ENCODE measurements at places on chromosomes 1 and 21. TPM values are rescaled to one million over a fixed set of nuclear protein-coding genes. Genes with fewer than 3 reads are reported as not detected.

DNA sequence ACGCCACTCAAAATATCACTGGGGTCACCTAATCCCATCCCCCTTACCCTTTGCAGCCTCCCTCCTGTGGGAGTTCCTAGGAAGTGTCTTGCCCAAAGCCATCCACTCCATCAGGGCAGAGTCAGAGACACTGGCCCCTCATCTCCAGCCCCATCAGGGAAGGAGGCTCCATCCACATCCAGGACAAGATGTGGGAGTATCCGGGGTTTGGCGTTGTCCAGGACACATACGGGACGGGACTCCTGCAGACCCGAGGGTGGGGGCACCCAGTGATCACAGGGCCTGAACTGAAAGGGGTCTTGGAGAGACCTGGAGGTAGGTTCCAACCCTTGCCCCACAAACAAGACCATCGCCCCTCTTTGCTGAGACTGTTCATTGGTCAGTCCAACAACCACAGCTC, 348.2 kb downstream of the MATN1 start:
- no peak for DNase-seq

GRCh38 chr1:62964141-62964540, 180.2 kb downstream of the ATG4C start:
- DNase-seq: no peak

DNA sequence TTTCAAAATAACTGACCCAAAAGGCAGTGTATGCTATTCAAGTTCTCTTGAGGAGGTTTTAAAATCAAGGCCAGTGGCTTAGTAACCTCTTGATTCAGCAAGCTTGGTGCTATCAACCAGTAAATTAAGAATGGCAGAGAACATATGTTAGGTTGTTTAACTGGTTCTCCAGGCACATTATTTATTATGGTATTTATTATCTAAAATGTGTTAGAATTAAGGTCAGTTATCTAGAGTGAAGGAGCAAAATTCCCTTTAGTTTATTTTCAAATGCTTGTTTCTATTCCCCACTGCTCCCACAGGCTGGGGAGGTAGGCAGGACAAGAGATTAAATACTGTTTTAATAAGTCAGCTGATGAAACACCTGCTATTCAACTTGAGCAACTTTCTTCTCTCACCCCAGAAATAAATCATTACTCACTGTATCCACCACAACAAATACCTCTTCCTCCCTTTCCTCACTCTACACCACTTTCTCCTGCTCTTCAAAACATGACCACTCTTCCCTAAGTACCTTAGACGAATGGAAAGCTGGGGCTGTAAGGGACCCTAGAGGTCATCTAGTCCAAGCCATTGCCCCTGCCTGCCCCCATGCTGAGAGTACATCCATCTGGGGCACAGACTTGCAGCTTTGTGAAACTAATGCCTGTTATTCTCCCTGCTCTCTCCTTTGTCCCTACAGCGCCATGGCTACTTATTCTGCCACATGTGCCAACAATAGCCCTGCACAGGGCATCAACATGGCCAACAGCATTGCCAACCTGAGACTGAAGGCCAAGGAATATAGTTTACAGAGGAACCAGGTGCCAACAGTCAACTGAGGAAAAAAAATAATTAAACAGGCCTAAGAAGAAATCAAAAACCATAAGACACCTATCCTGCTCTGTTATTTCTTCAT, 71.7 kb downstream of the PRRX1 start:
- DNase-seq: no peak

- DNase-seq: no peak
Observed at GRCh38 chr1:183024317-183025009, 1.2 kb downstream of the LAMC1 start.

DNA sequence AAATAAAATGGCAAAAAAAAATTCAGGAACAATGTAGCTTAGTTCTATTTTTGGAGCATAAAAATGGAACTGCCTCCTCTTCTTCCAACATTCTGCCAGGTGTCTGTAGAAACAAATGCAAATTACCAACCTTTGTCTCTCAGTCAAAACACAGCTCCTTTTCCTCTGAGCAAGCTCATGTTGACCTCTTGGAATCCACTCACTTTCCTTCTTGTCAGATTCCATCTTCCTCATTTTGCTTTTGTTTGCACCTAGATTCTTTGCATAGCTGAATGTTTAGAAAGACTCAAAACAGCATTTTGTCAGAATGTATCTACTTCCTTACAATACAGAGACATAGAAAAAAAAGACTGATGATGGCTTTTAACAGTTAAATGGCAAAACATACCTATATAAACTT, 178.2 kb downstream of the ADGRL2 start:
- DNase-seq: no peak

DNA sequence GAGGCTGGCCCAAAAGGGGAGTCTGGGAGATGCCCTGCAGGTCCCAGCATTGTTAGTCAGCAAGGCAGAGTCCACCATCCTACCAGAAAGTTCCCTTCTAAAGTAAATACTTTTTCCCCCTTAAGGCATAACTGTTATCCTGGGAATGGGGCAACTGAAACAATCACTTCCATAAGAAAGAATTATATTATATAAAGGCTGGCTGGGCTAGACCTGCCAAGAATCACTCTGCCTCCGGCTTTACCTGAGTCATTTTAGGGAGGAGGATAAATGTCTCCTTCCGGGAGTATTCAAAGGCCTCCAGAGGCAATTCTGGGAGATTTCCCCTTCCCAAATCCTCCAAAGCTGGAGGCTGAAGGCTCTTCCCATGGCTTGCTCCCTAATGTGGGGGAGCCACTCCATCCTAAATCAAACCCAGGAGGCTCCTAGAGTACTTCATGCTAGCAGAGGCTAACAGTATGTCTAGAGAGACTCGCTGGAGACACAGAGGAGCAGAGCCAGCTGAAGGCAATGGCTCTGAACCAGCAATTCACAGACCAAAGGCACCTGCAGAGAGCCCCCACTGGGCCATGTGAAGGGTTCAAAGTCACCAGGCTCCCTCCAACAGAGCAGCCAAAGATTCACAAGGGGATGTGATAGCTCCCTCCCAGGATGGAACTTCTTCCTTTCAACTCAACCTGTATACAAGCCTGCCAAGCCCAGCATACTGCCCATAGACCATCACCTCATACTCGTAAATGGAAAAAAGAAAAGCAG, 116.0 kb downstream of the ASTN1 start:
- DNase-seq: no peak

DNA sequence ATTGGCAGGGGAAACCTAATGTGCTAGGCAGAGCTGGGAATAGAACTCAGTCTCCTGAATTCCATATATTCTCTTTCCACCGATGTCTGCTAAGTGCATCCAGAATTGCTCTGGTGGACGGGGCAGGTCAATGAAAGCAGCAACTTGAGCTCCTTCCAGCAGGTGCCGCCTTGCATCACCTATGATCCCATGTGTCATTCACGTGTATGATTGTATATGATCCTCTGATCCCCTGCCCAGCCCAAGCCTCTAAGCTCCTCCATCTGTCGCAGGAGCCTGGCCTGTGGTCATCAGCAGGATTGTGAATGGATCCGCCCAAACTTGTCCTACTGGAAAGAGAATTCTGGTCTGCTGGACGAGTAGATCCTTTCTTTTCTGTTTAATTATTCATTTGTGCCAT, 13.1 kb downstream of the ACTA1 start:
- DNase-seq: no peak

- DNase-seq: no peak
Observed at GRCh38 chr1:23597635-23598388, 38.5 kb upstream of the ID3 start.

GRCh38 chr1:42133809-42134526, 19.2 kb upstream of the GUCA2B start:
- no peak for DNase-seq

- no peak for DNase-seq
Observed at GRCh38 chr1:156090138-156090839, 8.0 kb upstream of the MEX3A start.

GRCh38 chr1:93800856-93801255, 78.2 kb downstream of the DNTTIP2 start:
- DNase-seq: no peak

- DNase-seq: no peak
Observed at GRCh38 chr1:76444773-76445172, 370.2 kb downstream of the ST6GALNAC3 start.

DNA sequence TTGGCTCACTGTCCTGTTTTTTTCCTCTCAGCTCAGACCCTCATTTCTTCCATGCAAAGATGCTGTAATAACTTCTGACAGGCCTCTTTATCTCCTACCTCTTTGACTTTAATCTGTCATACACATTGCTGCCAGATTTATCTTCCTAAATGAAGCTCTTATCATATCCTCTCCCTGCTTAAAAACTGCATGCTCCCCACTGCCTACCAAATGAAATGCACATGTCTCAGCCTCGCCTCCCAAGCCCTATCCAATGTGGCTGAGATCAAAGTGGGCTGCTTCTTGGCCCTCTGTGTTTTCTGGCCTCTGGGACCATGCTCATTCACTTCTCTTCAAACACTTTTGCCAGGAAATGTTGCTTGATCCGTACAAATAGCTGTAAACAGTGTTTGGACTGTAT, 38.3 kb downstream of the IRF2BP2 start:
- DNase-seq: no peak

DNA sequence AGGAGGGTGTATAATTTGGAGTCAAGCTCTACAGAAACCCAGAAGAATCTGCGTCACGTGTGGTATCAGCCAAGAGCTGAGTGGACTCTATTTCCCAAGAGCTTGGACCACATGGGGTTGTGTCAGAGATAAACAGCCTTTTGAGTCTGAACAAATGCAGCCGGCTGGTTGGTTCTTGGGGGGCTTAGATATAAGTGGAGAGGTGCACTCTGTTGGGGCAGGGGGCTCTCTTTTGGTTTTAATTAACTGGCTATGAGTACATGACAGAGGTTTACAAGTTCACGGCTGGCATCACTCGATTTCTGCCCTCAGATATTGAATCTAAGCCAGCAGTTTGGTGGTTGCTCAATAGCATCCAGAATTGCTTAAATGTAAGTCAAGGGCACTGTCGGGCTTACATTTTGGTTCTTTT, 501 bp upstream of the MRAP start:
- DNase-seq: no peak

GRCh38 chr1:217228689-217229088, 402.2 kb downstream of the GPATCH2 start:
- DNase-seq: no peak

DNA sequence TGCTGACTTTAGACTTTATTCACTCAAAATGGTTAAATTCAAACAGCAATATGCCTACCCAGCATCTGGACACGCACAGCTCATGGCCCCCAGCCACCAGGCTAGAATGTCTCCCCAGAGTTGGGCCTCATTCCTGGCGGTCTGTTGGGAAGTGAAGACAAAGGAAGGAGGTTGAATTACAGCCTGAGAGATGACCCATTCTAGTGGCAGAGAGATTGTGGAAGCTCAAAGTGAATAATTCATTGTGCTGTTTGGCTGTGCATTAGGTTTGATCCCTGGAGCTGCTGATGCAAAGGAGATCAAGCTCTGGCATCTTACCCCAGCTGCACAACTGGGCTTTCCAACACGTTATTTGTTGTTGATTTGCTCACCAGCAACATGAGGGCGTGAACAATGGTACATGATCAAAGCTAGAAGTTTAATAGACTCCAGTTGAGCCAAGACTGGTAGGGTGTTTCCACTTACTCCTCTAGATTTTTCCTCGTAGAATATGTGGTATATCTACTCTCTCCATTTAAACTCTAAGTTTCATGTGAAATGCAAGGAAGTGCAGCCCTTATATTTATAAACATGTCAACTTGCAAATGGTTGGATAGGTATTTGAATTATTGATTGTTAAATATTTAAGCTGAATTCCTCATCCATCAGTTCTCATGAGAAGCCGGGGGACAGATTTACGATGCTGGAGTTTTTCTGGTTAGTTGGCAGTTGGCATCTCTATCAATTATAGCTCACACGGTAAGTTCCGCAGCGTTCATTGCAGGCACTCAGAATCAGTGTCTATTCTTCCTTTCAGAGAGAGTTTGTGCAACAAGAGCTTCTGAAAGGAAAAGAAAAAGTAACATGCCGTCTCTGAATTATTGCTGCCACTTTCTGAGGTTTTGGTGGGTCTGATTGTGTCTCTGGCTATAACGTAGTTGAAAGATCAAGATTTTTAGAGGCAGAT, 222.7 kb downstream of the TM2D1 start:
- no peak for DNase-seq

GRCh38 chr1:85846706-85847105, 138.5 kb upstream of the ZNHIT6 start:
- no peak for DNase-seq

DNA sequence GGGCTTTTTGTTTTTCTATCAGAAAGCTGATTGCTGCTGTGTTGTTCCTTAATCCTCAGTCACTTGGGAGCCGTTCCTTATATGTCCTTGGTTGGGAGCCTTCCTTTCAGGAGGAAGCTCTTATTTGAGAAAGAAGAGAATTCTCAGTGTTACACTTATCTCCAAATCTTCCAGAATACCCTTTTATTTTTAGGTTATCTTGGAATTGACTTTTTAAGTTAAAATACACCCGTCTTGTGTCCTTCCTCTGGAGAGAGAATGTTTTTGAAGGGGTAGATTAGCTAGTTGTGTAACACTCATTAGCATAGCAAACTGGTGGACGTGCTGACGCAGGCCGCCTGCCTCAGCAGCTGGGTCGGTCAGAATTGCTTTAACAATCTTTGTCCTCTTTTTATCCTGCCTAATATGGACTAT, 42.1 kb downstream of the LRRC8B start:
- no peak for DNase-seq

GRCh38 chr1:197688233-197688632, 87.0 kb downstream of the DENND1B start:
- no peak for DNase-seq

DNA sequence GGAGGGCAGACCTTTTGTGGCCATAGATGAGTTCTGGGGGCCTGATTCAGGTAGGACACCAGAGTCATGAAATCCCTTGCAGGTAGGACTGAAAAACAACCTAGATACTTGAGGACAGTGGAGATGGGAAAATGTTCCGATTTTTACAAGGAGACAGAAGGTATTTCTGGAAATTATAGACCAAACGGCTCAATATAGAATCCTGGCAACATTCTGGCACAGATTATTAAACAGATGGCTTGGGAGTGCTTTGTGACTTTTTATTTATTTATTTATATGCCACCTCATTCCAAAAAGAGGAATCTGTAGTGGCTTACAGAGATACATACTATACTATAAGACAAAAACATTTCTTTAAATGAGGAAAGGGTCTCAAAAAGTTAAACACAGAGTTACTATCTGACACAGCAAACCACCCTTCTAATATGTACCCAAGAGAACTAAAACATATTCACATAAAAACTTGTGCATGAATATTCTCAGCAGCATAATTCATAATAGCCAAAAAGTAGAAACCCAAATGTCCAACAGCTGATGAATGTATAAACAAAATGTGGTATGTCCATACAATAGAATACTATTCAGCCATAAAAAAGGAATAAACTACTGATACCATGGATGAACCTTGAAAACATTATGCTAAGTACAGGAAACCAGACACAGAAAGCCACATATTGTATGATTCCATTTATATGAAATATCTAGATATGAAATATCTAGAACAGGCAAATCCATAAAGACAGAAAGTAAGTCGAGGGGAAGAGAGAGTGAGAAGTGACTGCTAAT, 49.8 kb downstream of the CDK18 start:
- no peak for DNase-seq

RUNX1 gene
- 154 TPM for total RNA-seq

PLA2G2A gene
- total RNA-seq: not detected

RGS16 gene
- 6.2 TPM for total RNA-seq

OR2T35 gene
- not detected for total RNA-seq

CASQ1 gene
- not detected for total RNA-seq

TXLNA gene
- 16.7 TPM for total RNA-seq

XCL1 gene
- total RNA-seq: 2.6 TPM

ADAM30 gene
- total RNA-seq: not detected

RCSD1 gene
- 140 TPM for total RNA-seq

BMP8A gene
- total RNA-seq: not detected

PGLYRP3 gene
- not detected for total RNA-seq

NBPF4 gene
- 0.22 TPM for total RNA-seq

IVL gene
- total RNA-seq: not detected

TSACC gene
- not detected for total RNA-seq

All from naive thymus-derived CD4-positive, alpha-beta T cell (primary cell).